Placental pericyte (primary cell): ENCODE measurements at places on chromosomes 5 and 9. TPM values are rescaled to one million over a fixed set of nuclear protein-coding genes. Genes with fewer than 3 reads are reported as not detected.

Gene COL5A1
- total RNA-seq, result 457 and 467 TPM in 2 replicates

Gene YIPF5
- total RNA-seq, result 162 and 174 TPM in 2 replicates

Gene SPINK6
- not detected in 2 replicates for total RNA-seq

Gene BTNL8
- not detected in 2 replicates for total RNA-seq

Gene COMMD10
- 21.2 and 38.5 TPM in 2 replicates for total RNA-seq

Gene POLK
- 32.0 and 44.4 TPM in 2 replicates for total RNA-seq

Gene OR1Q1
- not detected in 2 replicates for total RNA-seq

Gene OTULINL
- 0.66 and 28.2 TPM in 2 replicates for total RNA-seq

Gene PCDHGB6
- total RNA-seq, result 4.3 and 5.3 TPM in 2 replicates

Gene GABRP
- 1.1 TPM in 1 of 2 replicates, not detected in the other for total RNA-seq

Gene FIBCD1
- 2.4 and 17.9 TPM in 2 replicates for total RNA-seq

Gene TLX3
- not detected in 2 replicates for total RNA-seq

Gene GOLGA2
- 98.6 and 125 TPM in 2 replicates for total RNA-seq

Gene NTRK2
- total RNA-seq, result 0.14 TPM in 1 of 2 replicates, not detected in the other

Gene SNX24
- 21.0 and 41.1 TPM in 2 replicates for total RNA-seq

Gene CNOT8
- 44.2 and 45.5 TPM in 2 replicates for total RNA-seq

Gene DPYSL3
- total RNA-seq, result 147 and 201 TPM in 2 replicates

Gene TICAM2
- total RNA-seq, result 1.1 and 9.7 TPM in 2 replicates

Gene TARS1
- total RNA-seq, result 282 and 321 TPM in 2 replicates

Gene RANBP17
- 13.6 and 42.2 TPM in 2 replicates for total RNA-seq

Gene LCN15
- not detected in 2 replicates for total RNA-seq

Gene PHF24
- total RNA-seq, result not detected in 2 replicates

Gene PTBP3
- total RNA-seq, result 23.4 and 46.4 TPM in 2 replicates

Gene DRD1
- total RNA-seq, result 0.44 and 0.72 TPM in 2 replicates

Gene AK3
- total RNA-seq, result 42.5 and 47.7 TPM in 2 replicates

Gene SLC6A3
- total RNA-seq, result not detected in 2 replicates

Gene IFNK
- not detected in 2 replicates for total RNA-seq

Gene C5orf58
- total RNA-seq, result under 0.01 TPM in 1 of 2 replicates, not detected in the other

Gene MYOT
- not detected in 2 replicates for total RNA-seq

Gene INSL6
- total RNA-seq, result 0.22 TPM in 1 of 2 replicates, not detected in the other

Gene FGF10
- total RNA-seq, result not detected in 2 replicates

Gene SOX30
- under 0.01 TPM in 1 of 2 replicates, not detected in the other for total RNA-seq

Gene LCN1
- not detected in 2 replicates for total RNA-seq

Gene ROR2
- 10.3 and 43.3 TPM in 2 replicates for total RNA-seq

Gene POU5F2
- total RNA-seq, result 0.88 and 1.7 TPM in 2 replicates

Gene SLC46A2
- not detected in 2 replicates for total RNA-seq

Gene ZNF354C
- 3.9 and 7.0 TPM in 2 replicates for total RNA-seq

Gene PSD2
- total RNA-seq, result under 0.01 TPM in 1 of 2 replicates, not detected in the other

Gene PCDHB12
- total RNA-seq, result under 0.01 TPM in 1 of 2 replicates, not detected in the other

Gene ALDH1A1
- 0.29 and 3.5 TPM in 2 replicates for total RNA-seq

Gene TMEM141
- 36.9 and 38.7 TPM in 2 replicates for total RNA-seq

Gene CDH9
- not detected in 2 replicates for total RNA-seq

Gene EGFL7
- total RNA-seq, result 5.7 and 17.9 TPM in 2 replicates

Gene ZNF462
- 13.6 and 13.8 TPM in 2 replicates for total RNA-seq

Gene PPP3R2
- total RNA-seq, result not detected in 2 replicates

Gene SMIM33
- under 0.01 TPM in 1 of 2 replicates, not detected in the other for total RNA-seq

Gene ANKRD31
- total RNA-seq, result under 0.01 TPM in 2 replicates

Gene NMRK1
- 11.3 and 22.3 TPM in 2 replicates for total RNA-seq

Gene TRAPPC13
- 25.8 and 26.5 TPM in 2 replicates for total RNA-seq

Gene SYK
- under 0.01 TPM in 1 of 2 replicates, not detected in the other for total RNA-seq
